ENCODE measurements at places on chromosomes 12 and 14.

- no peak for DNase-seq
Observed at GRCh38 chr12:479161-479560, 19.4 kb downstream of the B4GALNT3 start.

GRCh38 chr12:99957866-99958466 is 26.8 kb downstream of the ANKS1B start:
- DNase-seq, result no peak

DNA sequence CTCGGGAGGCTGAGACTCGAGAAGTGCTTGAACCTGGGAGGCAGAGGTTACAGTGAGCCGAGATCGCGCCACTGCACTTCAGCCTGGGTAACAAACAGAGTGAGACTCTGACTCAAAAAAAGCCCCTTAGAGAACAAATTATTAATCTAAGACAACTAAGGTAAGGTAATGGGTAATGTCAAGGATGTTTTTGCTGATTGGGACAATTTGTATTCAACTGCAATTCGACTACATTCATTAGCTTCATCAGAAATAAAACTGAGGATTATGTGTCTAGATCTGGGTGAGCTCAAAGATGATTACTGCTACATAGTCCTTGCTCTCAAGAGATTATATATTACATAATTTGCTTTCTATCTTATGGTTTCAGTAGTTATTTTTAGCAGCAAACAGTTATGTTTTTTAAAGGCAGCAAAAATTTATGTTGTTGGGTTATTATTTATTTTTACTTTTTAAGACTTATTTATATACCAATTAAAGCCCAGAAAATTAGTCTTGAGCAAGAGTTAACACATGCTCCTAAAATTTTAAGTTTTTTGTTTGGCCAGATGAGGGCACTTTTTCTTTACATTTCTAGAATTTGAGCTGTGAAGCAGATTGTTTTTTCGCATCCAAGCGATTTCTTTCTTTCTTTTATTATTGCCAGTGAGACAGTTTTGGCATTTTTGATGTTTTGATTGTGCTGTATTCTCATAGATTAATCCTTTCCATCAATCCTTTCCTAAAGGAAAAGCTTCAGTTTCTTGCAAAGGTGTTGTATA is 52.3 kb downstream of the PLEKHA5 start:
- DNase-seq, result peak; percentile 26

DNA sequence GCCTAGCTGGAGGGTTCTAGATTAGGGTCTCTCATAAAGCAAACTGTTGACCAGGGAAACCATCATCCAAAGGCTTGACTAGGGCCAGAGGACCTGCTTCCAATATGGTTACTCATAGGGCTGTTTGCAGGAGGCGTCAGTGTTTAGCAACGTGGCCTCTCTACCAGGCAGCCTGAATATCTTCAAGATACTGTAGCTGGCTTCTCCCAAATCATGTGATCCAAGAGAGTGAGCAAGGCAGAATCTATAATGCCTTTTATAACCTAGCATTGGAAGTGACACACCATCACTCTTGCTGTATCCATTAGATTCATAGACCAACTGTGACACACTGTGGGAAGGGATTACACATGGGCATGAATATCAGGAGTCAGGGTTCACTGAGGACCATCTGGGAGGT is 17.3 kb downstream of the TPH2 start:
- DNase-seq, result no peak

DNA sequence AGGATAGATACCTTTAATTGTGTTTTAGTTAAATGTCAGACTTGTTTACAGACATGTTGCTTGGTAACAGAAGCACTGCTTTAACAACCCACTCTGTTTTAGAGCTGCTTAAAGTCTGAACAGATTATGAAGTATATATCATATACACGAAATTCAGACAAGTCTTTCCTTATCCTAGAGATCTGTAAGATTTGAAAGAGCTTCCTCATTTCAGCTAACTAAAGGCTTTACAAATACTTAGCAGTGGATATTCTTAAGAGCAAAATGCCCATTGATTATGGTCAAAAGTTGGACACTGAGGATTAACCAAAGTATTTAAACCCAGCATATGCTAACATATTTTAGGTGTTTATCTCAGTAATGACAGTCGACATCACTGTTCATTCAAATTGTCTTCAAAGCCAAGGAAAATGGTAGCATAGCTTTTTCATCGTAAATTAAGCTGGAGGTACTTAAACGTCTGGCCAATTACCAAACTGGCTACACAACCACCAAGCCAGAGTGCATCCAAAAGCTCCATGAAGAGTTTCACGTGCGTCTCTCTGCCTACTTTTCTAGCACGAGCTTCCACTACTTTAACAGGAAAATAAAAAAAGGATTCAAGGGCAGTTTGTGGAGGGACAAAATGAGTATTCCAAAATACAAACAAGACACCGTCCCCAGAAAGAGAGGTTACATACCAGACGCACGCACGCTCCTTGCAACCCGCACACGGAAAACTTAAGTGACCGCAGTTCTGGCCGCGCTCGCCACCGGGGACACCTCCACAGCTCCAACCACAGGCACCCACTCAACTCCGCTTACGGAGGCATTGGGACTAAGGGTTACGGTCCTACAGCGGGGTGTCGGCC is 565 bp downstream of the CEP83 start:
- DNase-seq, result peak; percentile 50

- DNase-seq, result no peak
Observed at GRCh38 chr14:100117633-100118395, 41.6 kb downstream of the DEGS2 start.

GRCh38 chr12:46303039-46303666 is 34.3 kb upstream of the SLC38A1 start:
- DNase-seq, result peak; percentile 45

- DNase-seq, result no peak
Observed at GRCh38 chr14:95463171-95463901, 53.1 kb downstream of the SYNE3 start.

DNA sequence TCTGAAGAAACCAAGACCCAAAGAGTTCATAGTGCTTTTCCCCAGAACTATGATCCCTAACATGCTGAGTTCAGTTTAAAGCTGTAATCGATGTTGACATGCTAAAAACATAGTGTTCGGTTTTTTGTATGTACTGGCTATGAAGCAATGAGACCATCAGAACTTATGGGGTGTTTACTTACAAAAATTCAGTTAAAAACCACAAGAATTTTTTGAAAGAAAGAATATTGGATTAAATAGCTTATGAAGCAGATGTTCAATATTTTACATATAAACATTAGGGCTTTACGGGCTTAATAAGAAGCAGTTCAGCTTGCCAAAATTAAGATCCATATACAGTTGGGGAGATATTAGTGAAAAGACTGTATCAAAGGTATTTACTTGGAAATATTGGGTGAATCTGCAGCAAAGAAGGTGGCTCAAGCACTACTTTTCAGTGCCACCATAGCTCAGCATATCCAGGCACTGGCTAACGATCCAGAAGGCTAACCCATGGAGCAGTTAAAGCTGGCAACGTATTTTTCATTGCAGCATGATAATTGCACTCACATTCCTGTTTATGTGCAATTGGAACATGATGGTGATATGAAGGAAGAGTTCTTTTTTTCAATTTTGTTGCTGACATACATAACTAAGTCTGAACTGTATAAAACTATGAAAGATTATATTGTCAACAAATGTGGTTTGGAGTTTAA is 125.9 kb downstream of the EFCAB11 start:
- DNase-seq, result no peak

GRCh38 chr14:67547224-67547780 is 14.2 kb downstream of the PLEKHH1 start:
- DNase-seq, result no peak

- DNase-seq, result no peak
Observed at GRCh38 chr14:35121026-35121886, 534 bp downstream of the PPP2R3C start.

GRCh38 chr12:32483993-32484392 is 84.6 kb downstream of the FGD4 start:
- no peak for DNase-seq

GRCh38 chr12:42679466-42679865 is 89.9 kb upstream of the PRICKLE1 start:
- no peak for DNase-seq

GRCh38 chr12:20368114-20368650 is at the start of gene PDE3A:
PDE3A (plus strand) TSS chr12:20368537; CDS start chr12:20369285, 748 bp downstream.
- DNase-seq, result no peak

- no peak for DNase-seq
Observed at GRCh38 chr14:72643317-72643801, 250.5 kb downstream of the DPF3 start.

GRCh38 chr12:78249578-78249977 is 418.9 kb downstream of the NAV3 start:
- no peak for DNase-seq

GRCh38 chr12:38930990-38931389 is 25.6 kb upstream of the CPNE8 start:
- no peak for DNase-seq

DNA sequence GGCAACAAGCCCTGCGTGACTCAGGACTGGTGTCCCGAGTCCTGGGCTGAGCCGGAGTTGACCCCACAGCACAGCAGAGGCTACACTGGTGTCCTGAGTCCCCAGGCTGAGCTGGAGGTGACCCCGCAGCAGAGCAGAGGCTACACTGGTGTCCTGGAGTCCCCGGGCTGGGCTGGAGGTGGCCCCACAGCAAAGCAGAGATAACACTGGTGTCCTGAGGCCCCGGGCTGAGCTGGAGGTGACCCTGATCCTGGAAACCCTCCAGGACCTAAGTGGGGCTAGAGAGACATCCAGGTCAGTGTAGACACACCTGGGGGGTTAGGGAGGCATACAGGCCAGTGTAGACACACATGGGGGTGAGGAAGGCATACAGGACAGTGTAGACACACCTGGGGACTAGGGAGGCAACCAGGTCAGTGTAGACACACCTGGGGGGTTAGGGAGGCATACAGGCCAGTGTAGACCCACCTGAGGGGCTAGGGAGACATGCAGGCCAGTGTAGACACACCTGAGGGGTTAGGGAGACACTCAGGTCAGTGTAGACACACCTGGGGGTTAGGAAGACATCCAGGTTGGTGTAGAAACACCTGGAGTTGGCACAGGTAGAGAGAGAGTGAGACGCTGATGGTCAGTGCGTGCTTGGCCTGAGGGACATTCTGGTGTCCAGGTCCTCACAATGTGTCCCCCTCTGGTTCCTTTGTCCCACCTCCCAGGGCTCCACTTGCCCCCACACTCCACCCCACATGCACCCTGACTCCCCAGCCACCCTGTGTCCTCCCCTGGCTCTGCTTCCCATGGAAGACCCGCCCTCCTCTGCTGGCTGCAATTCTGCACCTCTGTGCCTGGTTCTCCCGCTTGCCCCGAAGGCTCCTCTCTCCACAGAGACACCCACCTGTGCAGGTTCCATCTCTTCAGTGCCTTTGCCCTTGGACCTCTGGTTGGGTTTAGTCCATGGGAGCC is 321.6 kb upstream of the SFSWAP start:
- DNase-seq, result no peak

DNA sequence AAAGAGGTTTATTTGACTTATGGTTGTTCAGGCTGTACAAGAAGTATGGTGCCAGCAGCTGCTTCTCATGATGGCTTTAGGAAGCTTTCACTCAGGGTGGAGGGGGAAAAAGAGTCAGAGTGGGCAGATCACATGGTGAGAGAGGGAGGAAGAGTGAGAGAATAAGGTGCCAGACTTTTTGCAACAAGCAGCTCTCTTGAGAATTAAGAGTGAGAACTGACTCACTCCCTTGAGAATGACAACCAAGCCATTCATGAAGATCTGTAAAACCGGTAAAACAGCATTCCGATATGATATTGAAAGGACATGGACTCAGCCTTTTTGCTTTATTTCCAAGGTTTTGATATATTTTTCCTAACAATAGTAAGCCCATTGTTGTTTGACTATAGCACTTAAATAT is 501.2 kb downstream of the GALC start:
- no peak for DNase-seq

DNA sequence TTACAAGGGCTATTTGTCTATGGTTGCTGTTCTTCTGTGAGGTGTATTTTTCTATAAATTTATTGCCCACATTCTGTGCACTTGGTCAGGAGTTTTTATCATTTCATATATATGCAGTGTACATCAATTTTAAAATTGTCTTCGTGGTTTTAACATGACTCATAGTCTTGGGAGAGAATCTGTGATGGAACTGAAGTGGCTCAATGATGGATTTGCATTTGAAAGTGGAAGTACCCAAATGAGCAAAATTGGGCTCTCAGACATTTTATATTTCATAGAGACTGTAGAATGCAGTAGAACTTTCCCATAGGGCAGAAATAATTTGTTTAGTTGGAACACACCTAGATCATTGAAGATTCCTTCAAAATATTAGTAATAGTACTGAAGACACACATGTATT is 1.9 kb upstream of the SCFD1 start:
- DNase-seq, result peak; percentile 33

GRCh38 chr14:103503296-103503695 is 19.3 kb downstream of the CKB start:
- no peak for DNase-seq

DNA sequence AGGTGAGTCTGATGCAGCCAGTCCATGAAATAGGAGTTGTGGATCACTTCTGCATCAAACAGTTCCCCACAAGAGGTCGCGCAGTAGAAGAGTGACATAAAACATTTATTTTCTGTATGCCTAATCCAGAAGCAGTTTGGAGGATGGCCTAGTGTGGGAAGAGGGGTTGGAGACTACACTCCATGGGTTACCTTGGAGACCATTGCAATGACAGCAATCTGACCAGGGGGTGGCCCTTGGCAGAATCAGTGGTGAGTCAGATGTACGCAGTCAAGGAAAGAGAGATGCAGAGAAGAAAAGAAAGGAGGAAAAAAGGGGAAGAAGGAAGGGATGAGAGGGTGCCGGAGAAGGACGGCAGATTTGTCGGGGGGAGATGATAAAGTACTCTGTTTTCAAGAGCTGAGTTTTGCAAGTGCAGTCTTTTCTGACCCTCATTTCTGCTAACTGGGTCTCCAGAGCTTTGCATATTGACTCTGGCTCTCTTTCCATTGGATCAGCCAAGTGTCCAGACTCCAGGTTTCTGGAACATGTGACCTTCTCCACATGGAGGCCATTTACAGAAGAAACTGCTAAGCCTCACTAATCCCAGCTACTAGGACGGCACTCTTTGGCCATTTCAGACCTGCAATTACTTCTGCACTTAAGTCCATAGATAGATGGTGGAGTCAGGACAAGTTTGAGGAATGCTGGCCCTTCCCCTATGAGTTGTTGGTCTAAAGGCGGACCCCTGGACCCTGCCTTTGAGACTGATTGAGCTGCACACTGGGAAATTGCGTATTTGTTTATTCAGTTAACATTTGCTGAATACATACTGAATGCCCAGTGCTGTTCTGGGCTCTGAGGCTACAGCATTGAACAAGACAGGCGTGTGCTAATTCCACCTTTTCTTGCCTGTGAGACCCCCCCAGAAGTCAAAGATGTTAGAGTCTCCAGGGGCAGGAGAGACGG is 424.2 kb downstream of the BCL11B start:
- no peak for DNase-seq

- DNase-seq, result peak; percentile 15
Observed at GRCh38 chr12:117025481-117026151, 73.6 kb downstream of the TESC start.

GRCh38 chr14:61184112-61184511 is 97.0 kb downstream of the TMEM30B start:
- no peak for DNase-seq

- no peak for DNase-seq
Observed at GRCh38 chr12:30546121-30546520, 149.5 kb downstream of the IPO8 start.

- DNase-seq, result no peak
Observed at GRCh38 chr12:97595426-97595831, 132.8 kb downstream of the RMST start.

- DNase-seq, result no peak
Observed at GRCh38 chr12:116977465-116978380, 67.0 kb downstream of the FBXW8 start.

All from AML-193 (cell line).